ENCODE measurements at places on chromosomes 2 and 18.

DNA sequence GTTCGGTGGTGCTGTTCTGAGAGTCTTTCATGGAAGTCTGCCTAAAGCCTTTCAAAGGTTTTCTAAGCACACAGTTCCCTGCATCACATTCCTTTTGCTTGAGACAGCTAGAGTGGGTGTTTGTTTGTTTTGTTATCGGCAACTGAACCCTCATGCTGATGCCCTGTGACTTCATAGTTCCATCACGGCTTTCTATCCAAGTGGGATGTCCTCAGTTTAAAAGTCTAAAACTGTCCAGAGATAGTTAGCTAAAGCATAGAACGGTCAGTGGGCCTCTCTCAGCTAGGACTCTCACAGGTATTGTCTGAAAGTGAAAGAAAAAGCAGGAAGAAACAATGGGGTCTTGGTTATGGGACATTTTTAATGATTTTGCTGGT is 337.3 kb downstream of the OSR1 start:
- DNase-seq = no peak

DNA sequence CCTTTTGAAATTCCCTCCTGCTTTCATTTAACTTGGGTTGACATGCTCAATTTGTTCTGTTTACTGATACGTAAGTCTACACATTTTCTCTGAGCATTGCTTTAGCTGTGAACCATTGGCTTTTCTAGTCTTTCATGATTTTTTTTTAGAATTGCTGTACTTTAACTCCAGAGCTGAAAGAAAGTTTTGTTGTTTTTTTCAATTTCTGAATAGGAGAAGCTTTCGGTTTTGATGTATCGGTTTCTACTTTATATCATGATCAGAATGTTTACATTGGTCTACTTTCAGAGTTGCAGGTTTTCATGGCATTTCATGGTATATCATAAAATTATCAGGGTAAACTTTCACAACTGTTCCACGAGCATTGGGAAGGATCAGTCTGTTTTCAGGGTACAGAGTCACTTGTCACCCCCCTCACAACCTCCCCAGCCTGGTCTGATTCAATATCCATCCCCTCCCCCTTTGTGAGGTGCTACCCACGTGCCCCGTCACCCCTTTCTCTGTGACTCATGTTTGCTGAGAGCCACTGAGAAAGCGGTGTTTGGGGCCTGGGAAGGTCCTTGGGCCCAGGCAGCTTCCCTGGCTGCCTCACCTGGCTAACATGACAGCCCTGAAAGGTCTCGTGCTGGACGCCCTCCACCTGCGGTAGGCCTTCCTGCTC is 7.0 kb downstream of the ASTL start:
- DNase-seq = no peak

DNA sequence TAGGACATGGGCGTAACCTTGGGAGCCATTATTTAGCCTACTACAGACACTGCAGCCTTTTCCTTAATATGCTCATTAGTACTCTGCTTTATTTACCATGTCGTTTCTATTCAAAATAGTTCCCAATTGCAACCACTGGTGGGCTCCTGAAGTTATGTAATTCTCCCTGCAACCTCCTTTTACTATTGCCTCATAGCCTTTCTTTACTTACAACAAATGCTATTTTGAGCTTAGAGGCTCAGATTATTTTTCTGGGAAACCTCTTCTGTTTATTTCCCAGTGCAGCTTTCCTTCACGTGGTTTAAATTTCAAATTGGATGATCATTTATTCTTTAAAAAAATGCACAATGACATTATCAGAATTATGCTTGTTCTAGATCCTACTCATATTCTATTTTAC is 492.3 kb upstream of the TMEFF2 start:
- DNase-seq = no peak

DNA sequence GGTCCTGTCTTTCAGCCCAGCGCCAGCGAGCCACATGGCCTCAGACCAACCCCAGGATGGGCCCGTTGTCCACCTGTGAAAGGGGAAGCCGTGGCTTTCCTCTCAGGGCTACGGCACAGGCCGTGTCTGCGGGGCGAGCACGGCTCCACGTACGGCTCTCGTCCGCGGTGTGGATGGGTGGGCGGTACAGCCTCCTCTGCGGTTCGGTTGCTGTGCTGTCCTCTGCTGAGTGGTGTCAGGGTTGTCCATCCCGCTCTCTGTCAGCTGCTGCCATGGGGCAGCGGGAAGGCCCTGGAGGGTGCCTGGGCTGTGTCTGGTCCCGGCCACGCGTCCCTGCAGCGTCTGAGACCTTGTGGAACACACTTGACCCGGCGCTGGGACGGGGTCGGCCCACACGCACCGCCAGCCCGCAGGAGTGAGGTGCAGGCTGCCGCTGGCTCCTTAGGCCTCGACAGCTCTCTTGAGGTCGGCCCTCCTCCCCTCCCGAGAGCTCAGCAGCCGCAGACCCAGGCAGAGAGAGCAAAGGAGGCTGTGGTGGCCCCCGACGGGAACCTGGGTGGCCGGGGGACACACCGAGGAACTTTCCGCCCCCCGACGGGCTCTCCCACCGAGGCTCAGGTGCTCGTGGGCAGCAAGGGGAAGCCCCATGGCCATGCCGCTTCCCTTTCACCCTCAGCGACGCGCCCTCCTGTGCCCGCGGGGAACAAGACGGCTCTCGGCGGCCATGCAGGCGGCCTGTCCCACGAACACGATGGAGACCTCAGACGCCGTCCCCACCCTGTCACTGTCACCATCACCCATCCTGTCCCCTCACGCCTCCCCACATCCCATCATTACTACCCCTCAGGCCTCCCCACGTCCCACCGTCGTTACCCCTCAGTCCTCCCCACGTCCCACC is 128.7 kb downstream of the NFATC1 start:
- DNase-seq = peak; percentile 48

DNA sequence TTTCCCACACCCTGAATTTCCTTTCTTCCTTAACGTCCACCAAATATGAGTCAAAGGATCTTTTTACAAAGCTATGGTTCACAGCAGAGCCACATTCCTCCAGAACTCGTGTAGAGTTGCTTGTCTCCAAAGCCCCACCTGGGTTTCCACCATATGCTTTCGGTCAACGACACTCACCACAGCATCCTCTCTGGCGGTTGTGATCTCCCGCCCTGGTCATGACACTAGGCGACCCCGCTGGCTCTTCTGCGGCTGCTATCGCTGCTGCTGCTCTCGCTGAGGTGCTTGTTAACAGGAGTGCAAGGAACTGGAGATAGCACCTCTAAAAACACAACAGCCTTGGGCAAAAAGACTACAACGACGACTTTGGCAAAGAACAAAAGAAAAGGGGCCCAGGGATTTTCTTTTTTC is 340 bp downstream of the SLC40A1 start:
- no peak for DNase-seq

- no peak for DNase-seq
Measured at GRCh38 chr2:9266711-9267110, 60.1 kb downstream of the ASAP2 start.

DNA sequence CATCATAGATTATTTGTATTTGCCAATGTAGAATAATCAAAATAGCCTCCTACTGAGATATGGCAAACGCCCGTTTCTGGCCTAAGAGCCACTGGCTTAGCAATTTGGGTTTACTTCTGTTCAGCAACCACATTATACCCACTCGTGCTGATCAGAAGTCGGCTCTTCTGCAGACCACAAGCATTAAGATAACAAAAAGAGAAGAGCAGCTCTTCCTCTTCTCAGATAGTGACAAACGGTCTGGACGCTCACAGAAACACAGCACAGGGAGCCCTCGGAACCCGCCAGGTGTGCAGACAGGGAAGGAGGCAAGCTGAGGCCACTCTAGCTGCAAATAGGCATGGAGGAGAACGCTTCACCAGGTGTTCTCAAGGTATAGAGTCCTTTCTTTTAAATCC is 164.0 kb downstream of the HDAC4 start:
- no peak for DNase-seq

DNA sequence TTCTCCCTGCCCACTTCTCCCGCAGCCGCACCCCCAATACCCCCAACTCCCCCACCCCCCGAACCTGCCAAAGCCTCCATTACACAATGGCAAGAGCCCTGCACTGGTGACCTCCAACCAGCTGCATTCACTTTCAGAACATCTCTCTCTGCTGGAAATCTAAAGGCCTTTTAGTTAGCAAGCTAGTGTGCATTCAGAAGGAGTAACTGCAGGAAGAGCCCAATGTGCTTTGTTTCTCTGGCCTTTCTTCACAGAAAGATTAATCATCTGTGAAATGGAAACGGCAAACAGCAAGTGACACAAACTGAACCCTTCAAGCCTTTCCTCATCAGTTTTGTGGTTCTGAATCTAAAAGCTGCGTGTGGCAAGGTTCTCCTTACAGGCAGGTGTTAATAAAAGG is 124.2 kb downstream of the OLA1 start:
- no peak for DNase-seq

GRCh38 chr18:28576941-28577340 is 400.0 kb upstream of the CDH2 start:
- DNase-seq = no peak

DNA sequence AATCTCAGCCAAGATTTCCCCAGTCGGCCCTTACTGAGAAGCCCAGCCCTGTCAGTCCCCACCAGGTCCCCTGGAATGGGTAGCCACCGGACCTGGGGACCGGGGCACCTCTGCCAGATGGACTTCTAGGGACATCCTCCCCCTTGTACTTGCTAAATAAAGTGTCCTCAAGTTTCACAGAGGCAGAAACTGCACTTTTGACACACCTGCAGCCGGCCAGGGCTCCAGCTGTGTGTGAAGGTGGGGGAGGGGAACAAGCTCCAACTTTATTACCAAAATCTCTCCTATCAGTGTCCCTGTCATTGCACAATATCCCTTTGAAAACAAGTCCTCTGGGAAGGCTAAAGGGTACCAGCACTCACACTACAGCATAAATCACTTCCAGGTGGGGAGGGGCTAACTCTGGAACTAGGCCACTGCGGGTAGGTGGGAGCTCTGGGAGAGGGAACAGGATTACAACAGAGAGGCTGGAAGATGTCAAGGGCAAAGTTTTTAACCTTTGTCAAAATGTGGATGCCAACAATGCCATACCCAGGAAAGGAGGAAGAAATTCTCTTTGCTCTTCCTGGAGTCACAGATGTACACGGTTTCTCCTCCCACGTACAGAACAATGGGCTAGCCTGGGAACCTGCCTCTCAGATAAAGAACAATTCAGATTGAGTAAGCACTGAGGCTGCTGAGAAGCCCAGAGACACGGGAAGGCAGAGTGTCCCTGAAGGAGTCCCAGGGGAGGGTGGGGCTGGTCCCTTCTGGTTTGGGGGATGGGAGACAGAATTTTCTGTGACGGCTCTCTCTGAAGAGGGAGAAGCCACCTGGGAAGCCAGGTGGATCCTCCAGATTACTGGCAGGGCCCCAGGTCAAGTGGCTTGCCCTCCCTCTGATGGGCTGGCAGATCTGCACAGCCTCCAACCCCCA is 11.0 kb downstream of the SDC1 start:
- no peak for DNase-seq

GRCh38 chr2:161046876-161047275 is 113.4 kb upstream of the TANK start:
- DNase-seq = no peak

DNA sequence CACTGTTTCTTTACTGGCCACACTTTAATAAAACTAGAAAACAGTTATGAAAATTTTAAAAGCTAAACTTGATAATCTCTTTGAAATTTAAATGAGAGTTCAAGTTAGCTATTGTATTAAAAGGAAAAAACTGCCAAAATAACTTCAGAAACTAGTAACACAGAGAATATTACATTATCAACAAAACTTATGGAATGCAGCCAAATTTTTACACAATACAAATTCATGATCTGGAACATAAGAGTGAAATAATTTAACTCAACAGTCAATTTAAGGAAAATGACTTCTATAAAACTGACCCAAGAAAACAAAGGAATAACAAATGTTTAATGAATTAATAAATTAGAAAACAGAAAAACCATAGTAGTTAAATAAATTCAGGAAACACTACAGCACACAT is 65.0 kb downstream of the TCF4 start:
- no peak for DNase-seq

DNA sequence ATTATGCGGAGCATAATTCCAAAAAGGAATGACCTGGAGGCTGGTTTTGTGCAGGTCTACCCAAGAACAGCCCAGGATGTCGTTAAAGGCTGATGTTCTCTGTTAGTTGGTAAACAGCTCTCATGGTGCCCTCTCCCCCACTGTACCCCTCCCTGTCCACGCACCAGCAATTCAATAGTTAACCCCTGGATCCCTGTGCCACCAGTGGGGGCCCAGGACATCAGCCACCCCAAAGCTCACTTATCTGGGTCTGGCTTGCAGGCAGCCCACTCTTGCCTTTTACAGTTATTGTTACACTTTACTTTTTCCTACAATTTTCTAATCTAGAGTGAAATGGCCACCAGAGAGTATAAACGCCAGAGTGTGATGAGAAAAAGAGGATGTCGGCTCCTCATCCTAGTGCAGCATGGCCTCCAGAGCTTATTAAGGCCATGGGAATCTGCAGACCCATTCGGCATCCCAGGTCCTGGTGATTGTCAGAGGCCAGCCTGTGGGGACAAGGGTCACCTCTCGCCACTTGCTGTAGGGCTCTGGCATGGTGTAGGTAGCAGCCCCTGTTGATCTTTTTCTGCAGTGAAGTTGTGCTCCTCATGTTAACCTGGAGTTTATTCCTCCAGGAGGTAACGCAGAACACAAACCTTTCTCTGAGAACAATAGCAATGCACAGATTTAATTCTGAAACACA is 30.3 kb downstream of the TWIST2 start:
- no peak for DNase-seq

DNA sequence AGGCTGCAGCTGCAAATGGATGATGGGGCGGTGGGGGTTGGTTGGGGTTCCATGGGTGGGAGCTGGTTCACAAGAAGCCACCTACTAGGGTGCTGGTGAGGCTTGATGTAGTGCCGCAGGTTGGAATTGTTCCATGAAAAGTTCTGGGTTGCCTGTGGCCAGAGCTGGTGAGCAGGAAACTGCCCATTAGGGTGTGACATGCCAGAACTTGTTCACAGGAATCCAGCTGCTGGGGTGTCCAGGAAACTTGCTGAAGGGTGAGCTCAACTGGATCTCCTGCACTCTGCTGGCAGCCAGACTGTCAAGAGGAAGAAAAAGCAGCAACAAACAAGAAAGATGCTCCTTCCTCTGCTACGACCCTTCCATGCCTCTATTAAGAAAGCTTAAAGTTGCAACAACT is 48.8 kb downstream of the MAP3K20 start:
- no peak for DNase-seq

GRCh38 chr2:172128484-172128883 is 25.8 kb upstream of the DLX2 start:
- no peak for DNase-seq

GRCh38 chr2:140063356-140063755 is 1283.2 kb upstream of the NXPH2 start:
- DNase-seq = no peak

- no peak for DNase-seq
Measured at GRCh38 chr2:209314653-209315052, 109.2 kb upstream of the MAP2 start.

GRCh38 chr2:119179991-119180390 is 21.4 kb upstream of the C1QL2 start:
- no peak for DNase-seq

GRCh38 chr2:238504181-238504931 is 77.6 kb downstream of the ASB1 start:
- DNase-seq = no peak

GRCh38 chr2:26595146-26595545 is 46.0 kb downstream of the CIB4 start:
- DNase-seq = no peak

GRCh38 chr2:157339965-157340655 is 14.5 kb upstream of the ERMN start:
- DNase-seq = no peak

GRCh38 chr2:165016772-165017411 is 61.6 kb upstream of the SLC38A11 start:
- DNase-seq = no peak

All from stimulated activated CD8-positive, alpha-beta memory T cell treated with anti-CD3 and anti-CD28 coated beads, Interleukin-2, amount 100 ng/mL, for 48 hours (primary cell).